Activated naive CD4-positive, alpha-beta T cell treated with anti-CD3 and anti-CD28 coated beads, Interleukin-2, amount 50 U/mL, for 72 hours (primary cell): ENCODE measurements at places on chromosomes 13 and 19. TPM values are rescaled to one million over a fixed set of nuclear protein-coding genes. Genes with fewer than 3 reads are reported as not detected.
A peak's percentile ranks its signal among the peaks of the same experiment; 100 is the strongest.

CAB39L gene
- 14.5 TPM for total RNA-seq

DNA sequence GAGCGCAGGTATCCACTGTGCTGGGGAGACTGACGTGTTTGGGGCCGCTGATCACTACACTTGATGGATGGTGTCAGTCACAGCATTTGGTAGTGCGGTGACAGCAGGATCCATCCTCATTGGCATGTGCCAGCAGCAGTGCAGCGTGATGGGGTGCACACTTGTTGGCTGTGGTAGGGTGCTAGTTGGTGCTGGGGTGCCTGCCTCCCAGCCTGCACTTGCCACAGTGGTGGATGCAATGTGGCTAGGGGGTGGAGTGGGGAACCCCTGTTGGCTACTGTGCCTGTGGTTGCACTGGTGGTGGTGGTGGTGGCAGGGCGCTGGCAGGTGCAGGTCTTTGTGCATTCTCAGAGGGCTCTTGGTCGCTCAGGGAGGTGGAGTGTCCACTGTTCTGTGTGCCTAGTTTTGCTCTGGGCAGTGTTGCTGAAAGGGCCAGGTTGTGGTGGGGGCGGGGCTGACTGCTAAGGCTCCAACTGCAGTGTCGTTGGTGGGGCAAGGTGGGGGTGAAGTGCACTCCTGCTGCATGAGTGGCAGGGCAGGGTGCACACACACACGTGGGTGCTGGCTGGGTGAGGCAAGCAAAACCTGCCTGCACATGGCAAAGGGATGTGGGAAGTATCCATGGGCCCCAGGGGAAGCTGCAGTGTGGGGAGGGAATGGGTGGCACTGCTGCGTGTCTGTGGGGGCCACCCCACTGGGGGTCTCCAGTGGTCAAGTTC is 84.8 kb downstream of the ZMYM2 start:
- DNase-seq, result no peak

DNA sequence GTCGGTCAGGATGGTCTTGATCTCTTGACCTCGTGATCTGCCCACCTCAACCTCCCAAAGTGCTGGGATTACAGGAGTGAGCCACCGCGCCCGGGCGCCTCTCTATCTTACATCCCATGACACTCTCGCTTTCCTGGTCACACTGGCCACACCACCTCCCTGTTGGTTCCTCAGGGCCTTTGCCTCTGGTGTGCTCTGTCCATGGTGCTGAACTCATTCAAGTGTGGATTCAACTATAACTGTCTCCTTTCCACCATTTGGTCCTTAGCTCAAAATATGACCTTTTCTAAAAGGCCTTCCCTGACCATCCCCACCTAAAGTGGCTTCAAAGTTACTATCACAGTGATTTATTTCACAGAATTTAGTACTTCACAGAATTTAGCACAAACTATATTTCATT is 3.7 kb upstream of the SMIM17 start:
- no peak for DNase-seq

GRCh38 chr13:99151516-99151915 is 49.1 kb upstream of the UBAC2 start:
- DNase-seq, result peak; percentile 34

- peak; percentile 100 for DNase-seq
Observed at GRCh38 chr19:47274071-47274890, at the start of gene INAFM1. INAFM1 (plus strand) TSS chr19:47274885; CDS start chr19:47274920, 35 bp downstream.

DNA sequence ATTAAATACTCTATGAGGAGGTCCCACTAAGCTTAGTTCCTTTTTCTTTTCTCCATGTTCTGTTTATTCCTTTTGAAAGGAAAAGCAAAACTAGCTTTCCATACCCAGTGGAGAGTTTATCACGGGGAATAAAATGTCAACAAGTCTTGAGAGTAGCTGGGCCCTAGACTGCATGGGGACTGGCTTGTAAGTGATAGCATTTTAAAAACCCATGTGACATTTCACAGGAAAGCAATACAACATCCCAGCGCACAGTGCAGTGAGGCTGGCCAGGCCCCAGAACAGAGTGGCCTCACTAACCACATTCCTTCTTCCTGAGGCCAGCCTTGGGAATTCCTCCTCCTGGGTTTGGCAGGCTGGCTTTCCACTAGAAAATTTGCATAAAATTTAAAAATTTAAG is 149.8 kb downstream of the DLEU7 start:
- no peak for DNase-seq

DNA sequence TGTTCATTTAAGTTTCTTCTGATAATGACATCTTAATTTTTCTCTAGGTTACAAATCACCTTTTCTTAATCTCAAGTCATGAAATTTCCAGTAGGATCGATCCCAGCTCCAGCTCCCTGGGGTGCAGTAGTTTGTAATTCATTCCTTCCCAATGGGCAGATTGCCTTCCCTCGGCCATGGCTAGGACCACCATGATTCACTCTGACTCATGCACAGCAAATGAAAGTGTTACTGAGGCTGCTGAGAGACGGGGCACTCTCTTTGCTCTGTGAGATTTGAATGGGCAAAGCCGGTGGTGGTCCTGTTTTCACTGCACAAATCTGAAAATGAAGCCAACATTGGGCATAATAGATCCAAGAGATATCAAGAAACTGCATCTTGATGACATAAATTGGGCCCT is 202.8 kb upstream of the IRS2 start:
- no peak for DNase-seq
